ENCODE measurements at places on chromosomes 2 and 18.

- no peak for DNase-seq
Observed at GRCh38 chr2:14806613-14807012, 174.1 kb downstream of the LRATD1 start.

DNA sequence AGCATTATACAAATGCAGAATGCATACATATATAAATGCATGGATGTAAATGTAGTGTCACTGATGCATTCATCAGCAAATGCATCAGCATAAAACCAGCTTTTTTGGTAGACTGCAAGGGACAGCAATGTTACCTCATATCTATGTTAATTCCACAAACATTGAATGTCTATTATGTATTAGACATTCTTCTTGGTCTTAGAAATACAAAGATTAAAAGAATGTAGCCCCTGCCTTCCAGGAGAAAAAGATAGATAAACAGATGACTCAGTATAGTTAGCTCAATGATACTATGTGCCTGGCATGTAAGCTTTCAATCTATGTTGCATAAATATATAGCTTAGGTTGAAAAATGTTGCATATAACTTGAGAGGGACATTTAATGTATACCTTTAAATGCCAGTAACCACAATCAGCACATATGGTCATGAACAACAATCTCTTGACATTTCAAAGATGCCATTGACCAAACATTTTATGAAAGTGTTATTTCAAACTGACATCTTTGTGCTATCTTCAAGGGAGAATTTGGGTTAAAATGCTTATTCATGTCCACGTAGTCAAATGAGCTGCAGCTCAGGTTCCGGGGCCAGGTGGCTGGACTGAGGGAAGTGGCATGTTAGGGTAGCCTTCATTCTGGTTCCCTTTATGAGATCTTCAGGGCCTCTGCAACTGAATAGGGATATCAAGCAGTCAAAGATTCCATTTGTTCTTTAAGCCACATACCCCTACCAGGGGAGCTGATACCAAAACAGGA, 45.2 kb upstream of the GCG start:
- no peak for DNase-seq

DNA sequence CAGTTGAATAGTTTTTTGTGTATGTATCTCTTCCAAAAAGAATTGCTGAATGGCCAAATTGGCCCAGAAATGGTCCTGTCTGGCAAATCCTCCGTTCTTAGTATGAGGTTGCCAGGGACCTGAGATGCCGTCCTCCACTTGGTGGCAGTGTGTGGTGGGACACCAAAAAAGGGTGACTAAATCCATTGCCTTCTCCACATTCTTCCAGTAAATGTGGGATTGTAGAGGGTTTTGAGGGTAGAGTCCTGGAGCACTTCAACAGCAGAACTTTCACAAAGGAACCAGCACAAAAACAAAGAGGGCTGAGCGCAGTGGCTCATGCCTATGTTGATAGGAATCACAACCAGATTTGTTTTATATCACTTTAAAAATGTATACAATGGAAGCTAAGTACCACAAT, 199.9 kb downstream of the BCL2 start:
- no peak for DNase-seq

DNA sequence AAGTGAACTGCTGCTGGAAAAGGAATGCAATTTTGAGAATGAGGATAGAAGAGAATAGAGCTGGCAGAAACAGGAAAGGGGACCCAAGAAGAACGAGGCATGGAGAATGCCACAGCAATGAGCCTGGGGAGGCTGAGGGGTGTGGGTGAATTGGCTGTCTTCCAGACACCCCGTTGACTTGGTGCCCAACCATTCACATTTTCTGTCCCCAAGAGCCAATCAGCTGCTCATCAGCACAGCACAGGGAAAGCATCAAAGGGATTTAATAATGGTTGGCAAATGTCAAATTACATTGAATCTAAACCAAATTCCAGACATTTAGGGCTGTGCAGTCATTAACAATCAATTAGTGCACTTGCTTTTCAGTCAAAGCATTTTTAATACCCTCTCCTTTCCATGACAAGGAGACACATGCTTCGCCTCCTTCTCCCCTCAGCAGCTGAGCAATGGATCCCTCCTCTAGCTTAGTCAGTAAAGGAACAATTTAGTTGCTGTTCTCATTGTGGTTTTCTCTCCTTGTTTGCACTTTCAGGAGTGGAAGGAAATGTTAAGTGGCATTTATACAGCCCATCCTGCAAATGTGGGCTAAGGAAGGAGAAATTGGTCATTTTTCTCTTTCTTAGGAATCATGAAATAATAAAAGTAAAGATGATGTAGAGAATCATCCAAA, 98.8 kb downstream of the KLF7 start:
- no peak for DNase-seq

DNA sequence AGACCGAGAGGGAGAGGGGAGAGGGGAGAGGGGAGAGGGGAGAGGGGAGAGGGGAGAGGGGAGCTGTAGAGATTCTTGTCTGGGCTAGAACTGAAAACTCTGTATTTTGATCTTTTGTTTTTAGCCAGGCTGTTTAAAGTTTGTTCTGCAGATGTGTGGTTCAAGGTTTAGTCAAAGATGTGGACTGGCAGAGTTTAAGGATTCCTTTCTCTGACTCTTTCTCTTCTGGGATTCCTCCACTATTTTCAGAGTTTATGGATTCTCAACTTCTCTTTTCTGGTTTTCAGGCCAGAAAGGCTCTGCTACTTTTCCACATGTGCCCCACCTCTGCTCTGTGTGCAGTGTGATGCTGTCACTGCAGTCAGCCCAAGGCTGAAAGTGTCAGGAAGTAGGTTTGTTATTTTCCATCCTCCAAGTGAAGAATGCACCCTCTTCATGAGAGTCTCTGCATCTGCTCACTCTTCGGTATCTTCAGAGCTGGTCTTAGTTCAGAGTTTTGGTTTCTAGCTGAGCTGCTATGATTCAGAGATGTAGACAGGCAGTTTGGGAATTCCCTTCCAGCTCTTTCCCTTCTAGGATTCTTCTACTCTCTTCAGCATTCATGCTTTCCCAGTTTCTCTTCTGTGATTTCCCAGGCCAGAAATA, 130.9 kb upstream of the SMAD7 start:
- DNase-seq: no peak

DNA sequence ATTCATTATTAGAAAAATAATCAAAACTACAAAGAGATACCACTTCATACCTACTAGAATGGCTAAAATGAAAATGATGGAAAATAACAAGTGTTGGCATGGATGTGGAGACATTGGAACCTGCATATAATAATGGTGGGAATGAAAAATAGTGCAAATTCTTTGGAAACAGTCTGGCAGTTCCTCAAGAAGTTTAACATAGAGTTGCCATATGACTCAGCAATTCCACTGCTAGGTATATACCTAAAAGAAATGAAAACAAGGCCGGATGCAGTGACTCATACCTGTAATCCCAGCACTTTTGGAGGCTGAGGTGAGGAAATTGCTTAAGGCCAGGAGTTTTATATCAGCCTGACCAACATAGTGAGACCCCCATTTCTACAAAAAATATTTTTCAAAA, 41.6 kb upstream of the ACYP2 start:
- DNase-seq: no peak

GRCh38 chr2:108919571-108920373, 69.2 kb downstream of the EDAR start:
- no peak for DNase-seq

DNA sequence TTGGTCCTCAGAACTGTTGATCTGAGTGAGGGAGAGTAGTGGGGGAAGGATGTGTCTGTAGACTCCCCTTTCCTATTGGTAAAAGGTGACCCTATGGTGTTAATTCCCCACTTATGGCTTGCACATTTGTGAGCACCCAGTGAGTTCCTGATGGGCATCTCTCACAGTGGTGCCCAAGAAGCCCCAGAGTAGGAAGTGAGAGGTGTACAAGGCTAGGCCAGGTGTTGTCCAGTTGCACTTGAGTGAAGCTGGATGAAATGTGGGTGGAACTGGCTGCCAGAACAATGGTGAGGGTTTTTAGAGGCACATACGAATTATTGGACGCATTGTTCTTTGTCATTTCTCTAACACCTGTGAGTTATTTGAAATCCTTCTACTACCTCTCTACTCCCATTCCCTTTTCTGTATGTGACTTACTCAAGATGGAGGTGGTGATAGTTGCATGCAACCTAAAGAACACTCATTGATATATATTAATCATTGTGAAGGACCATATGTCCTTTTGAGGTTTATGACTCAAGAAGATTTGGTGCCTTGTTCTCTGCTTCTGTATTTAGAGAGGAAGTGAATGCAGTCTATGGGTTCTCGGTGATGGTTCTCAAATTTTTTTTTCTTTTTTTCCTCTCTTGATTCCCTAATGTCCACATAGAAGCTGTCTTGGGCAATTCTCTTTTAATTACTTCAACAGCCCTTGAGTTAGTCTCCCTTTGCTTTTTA, 162.7 kb downstream of the FSHR start:
- no peak for DNase-seq

DNA sequence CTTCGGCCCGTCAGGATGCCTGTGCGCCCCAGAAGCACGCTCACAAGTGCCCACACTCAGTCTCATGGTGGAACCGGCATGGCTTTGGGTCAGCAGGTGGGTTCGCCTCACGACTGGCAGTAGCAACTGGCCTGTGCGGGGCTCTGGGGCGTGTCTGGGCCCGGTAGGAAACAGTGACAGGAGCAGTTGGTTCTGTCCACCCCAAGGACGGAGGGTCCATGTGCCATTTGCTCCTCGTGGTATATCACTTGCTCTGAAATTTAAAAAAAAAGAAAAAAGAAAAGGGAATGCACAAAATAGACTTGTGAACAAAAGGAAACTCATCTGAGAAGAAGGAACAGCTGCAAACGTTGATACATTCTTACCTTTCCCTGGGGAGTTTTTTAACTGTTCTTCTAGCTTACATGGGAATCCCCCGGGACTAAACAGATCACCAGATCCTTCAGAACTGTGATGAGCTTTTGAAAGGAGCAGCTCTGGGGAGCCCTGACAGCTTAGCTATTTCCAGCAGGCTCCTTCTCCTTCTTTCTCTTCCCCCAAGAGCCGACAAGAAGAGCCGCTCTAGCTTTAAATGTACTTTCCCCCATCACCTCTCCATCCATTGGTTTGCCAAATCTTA, 42.8 kb downstream of the TRAPPC12 start:
- DNase-seq: no peak

GRCh38 chr2:226440127-226440918, 359.3 kb downstream of the IRS1 start:
- no peak for DNase-seq

GRCh38 chr2:221167561-221167960, 404.5 kb downstream of the EPHA4 start:
- no peak for DNase-seq

DNA sequence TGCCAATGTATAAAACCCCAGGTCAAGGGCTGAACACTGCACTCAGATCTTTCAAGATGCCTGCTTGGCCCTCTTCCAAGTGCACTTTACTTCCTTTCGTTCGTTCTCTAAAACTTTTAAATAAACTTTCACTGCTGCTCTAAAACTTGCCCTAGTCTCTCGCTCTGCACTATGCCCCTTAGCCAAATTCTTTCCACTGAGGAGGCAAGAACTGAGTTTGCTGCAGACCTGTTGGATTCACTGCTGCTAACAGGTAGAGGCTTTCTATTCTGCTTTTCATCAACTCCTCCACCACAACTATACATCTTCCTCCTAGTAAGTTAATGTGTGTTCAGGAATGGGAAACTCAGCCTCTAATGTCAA, 467.9 kb downstream of the MBD2 start:
- DNase-seq: no peak

- no peak for DNase-seq
Observed at GRCh38 chr2:165898381-165898780, 55.2 kb downstream of the TTC21B start.

GRCh38 chr2:60445684-60446179, 107.7 kb downstream of the BCL11A start:
- DNase-seq: no peak

DNA sequence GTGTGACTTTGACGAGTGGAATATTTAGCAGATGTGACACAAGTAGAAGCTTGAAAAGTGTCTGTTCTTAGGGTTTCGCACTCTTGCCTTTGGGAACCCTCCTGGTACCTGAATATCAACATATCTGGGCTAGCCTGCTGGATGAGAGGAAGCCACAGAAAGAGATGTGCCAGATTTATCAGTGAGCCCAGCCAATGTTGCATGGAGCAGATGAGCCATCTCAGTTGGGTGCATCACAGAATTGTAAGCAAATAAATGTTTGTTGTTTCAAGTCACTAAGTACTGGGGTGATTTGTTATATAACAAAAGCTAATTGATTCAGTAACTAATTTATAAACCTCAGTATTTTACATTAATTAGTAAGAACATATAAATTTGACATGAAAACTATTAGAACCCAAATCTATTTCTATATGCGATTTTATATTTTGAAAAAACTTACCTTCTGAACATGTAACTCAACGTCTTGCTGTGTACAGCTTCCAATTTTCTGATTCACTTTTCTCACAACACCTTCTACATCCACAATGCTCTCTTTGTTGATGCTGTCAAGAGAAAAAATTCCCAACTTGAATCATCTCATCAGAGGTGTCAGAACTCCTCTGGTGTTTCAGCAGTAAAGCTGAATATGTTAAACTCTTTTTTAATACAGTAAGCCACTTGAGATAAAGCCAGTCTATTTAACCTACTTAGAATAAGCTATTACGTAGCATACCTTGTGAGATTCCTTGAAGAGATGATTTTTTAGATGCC, 42.3 kb downstream of the DARS1 start:
- DNase-seq: no peak

DNA sequence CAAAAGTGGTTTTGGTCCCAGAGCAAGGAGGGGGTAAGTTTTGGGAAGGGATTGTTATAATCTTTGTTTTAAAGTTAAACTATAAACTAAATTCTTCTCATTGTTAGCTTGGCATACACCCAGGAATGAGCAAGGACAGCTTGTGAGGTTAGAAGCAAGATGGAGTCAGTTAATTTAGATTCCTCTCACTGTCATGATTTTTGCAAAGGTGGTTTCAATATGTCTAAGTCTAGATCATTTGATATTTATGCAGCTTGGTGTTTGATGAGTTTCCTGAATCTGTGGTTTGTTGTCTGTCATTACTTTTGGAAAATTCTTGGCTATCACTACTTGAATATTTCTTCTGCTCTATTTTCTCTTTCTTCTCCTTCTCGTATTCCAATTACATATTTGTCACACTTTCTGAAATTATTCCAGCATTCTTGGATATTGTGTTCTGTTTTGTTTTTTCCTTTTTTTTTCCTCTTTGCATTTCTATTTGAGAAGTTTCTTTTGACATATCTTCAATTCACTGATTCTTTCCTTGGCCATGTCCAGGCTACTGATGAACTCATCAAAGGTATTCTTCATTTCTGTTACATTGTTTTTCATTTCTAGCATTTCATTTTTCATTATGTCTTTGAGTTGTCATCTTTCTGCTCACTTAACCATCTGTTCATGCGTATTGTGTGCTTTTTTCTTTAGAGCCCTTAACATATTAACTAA, 5.1 kb downstream of the SP140 start:
- no peak for DNase-seq

Data from effector memory CD8-positive, alpha-beta T cell (primary cell).